Right ventricle myocardium superior (tissue), 1 donor: ENCODE measurements at places on chromosomes 1 and 21. TPM values are rescaled to one million over a fixed set of nuclear protein-coding genes. Genes with fewer than 3 reads are reported as not detected.

- DNase-seq, result no peak
Measured at GRCh38 chr1:116334868-116335635, 38.0 kb upstream of the ATP1A1 start.

- no peak for DNase-seq
Measured at GRCh38 chr1:221477252-221477651, 264.6 kb downstream of the DUSP10 start.

DNA sequence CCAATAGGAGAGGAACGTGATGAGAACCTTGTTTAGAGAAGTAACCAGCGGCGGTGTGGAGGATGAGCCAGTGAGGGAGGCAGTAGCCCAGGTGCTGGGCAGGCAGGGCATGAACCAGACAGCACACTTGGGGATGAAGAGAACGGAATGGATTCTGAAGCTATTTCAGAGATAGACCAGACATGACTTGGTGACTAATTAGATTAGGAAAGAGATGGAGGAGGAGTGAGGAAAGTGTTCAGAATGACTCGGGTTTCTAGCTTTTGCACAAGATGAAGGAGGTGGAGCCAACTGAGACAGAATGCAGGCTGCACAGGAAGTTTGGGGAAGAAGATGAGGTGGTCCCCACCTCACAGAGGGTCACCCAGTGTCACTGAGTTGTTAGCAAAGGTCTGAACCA, 5.1 kb downstream of the PEF1 start:
- DNase-seq, result no peak

DNA sequence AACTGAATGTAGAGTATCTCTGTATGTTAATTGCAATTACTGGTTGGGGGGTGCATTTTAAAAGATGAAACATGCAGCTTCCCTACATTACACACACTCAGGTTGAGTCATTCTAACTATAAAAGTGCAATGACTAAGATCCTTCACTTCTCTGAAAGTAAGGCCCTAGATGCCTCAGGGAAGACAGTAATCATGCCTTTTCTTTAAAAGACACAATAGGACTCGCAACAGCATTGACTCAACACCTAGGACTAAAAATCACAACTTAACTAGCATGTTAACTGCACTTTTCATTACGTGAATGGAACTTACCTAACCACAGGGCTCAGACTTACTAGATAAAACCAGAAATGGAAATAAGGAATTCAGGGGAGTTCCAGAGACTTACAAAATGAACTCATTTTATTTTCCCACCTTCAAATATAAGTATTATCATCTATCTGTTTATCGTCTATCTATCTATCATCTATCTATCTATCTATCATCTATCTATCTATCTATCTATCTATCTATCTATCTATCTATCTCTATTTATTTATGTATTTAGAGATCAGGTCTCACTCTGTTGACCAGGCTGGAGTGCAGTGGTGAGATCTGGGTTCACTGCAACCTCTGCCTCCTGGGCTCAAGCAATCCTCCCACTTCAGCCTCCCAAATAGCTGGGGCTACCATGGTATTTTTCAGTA, 47.8 kb downstream of the CHML start:
- no peak for DNase-seq

- peak; percentile 39 for DNase-seq
Measured at GRCh38 chr1:66371233-66372005, 162.5 kb upstream of the SGIP1 start.

DNA sequence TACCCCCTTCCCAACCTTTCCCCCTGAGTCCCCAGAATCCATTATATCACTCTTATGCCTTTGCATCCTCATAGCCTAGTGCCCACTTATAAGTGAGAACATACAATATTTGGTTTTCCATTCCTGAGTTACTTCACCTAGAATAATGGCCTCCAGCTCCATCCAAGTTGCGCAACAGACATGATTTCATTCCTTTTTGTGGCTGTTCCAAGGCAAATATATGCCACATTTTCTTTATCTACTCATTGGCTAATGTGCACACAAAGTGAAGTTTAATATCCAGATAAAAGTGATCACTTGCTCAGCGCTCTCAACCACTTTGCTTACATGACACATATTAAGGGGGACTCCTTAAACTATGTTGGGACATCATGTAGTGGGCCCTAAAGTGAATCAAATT, 72.4 kb upstream of the TIAM1 start:
- no peak for DNase-seq

DNA sequence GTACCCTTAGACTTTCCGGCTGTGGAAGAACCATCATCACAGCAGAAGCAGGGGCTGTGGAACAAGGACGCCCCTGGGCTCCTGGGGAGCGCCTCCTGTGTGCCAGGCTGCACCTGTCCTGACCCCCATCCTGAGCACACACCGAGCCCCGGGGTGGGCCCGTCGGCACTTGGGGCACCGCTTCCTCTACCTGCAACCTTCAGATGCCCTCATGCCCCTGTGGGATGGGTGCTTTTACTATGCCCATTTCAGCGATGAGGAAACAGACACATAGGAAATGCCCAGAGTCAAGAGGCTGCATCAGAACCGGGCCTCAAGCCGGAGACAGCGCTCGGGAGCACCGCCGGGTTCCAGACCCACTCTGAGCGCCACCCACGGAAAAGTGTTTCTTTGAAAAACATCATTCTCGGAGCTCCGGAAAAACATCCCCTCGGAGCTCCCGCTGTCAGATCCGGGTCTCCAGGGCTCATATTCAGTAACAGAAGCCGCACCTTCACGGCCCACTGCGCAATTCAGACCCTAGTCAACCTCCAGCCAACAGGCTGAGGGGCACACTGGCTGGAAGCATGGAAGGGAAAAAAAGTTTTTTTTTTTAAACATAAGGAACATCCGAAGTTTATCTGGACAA, 8.0 kb downstream of the TPRG1L start:
- peak; percentile 24 for DNase-seq

DNA sequence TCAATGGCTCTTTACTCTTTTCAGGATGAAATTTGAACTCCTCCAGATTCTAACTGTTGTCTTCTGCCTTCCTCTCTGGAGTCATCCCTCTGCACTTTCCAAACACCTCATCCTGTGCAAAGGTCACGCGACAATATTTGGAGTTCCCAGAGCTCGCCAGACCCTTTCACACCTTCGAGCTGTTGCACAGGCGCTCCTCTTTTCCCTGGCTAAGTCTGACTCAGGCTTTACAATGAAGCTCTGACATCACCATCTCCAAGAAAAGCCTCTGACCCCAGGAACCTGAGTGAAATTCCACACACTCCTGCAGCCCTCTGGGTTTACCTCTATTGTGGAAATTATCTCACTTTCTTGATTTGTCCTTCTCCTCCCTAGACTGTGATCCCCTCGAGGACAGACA, 270.3 kb downstream of the RGS7 start:
- no peak for DNase-seq

GRCh38 chr21:41965045-41965444, 11.2 kb upstream of the C2CD2 start:
- no peak for DNase-seq

The OR2T11 gene
- not detected for total RNA-seq

The RAP1GAP gene
- 3.7 TPM for total RNA-seq

The BGLAP gene
- 0.83 TPM for total RNA-seq

The VSIG8 gene
- total RNA-seq, result not detected
